ENCODE measurements at places on chromosomes 11 and 22.

- no peak overlapping the region for H3K4me3 ChIP-seq
- no peak overlapping the region for H3K27ac ChIP-seq
- peaks cover 12% of the 10 kb centered on the region for H3K36me3 ChIP-seq
- peaks cover 15% of the 10 kb centered on the region for H3K4me1 ChIP-seq
These were observed 45.6 kb downstream of the SMCO4 start for GRCh38 chr11:93497596-93497995.

- H3K27me3 ChIP-seq: peaks cover 2% of the 10 kb centered on the region
- H3K27ac ChIP-seq: no peak overlapping the region
- H3K4me1 ChIP-seq: no peaks in the 10 kb centered on the region
- no peaks in the 10 kb centered on the region for H3K36me3 ChIP-seq
- DNase-seq: no peak
- no peak overlapping the region for H3K4me3 ChIP-seq
These were observed 222.2 kb downstream of the C11orf87 start for GRCh38 chr11:109644152-109644551.

GRCh38 chr11:134742956-134743819, 331.1 kb upstream of the B3GAT1 start:
- no peak for DNase-seq
- H3K27me3 ChIP-seq: peaks cover 29% of the 10 kb centered on the region
- H3K27ac ChIP-seq: no peak overlapping the region
- no peak overlapping the region for H3K4me3 ChIP-seq
- no peaks in the 10 kb centered on the region for H3K36me3 ChIP-seq
- peaks cover 14% of the 10 kb centered on the region for H3K4me1 ChIP-seq

- peaks cover 17% of the 10 kb centered on the region for H3K4me1 ChIP-seq
- no peak overlapping the region for H3K27ac ChIP-seq
- no peak for DNase-seq
- H3K4me3 ChIP-seq: no peak overlapping the region
- peaks cover 9% of the 10 kb centered on the region for H3K36me3 ChIP-seq
These were observed 35.2 kb upstream of the CCDC89 start for GRCh38 chr11:85721191-85721590.

GRCh38 chr11:12137005-12137690, 26.8 kb downstream of the MICAL2 start:
- no peaks in the 10 kb centered on the region for H3K27me3 ChIP-seq
- no peak overlapping the region for H3K27ac ChIP-seq
- no peaks in the 10 kb centered on the region for H3K36me3 ChIP-seq
- H3K4me3 ChIP-seq: no peak overlapping the region
- peaks cover 7% of the 10 kb centered on the region for H3K4me1 ChIP-seq

DNA sequence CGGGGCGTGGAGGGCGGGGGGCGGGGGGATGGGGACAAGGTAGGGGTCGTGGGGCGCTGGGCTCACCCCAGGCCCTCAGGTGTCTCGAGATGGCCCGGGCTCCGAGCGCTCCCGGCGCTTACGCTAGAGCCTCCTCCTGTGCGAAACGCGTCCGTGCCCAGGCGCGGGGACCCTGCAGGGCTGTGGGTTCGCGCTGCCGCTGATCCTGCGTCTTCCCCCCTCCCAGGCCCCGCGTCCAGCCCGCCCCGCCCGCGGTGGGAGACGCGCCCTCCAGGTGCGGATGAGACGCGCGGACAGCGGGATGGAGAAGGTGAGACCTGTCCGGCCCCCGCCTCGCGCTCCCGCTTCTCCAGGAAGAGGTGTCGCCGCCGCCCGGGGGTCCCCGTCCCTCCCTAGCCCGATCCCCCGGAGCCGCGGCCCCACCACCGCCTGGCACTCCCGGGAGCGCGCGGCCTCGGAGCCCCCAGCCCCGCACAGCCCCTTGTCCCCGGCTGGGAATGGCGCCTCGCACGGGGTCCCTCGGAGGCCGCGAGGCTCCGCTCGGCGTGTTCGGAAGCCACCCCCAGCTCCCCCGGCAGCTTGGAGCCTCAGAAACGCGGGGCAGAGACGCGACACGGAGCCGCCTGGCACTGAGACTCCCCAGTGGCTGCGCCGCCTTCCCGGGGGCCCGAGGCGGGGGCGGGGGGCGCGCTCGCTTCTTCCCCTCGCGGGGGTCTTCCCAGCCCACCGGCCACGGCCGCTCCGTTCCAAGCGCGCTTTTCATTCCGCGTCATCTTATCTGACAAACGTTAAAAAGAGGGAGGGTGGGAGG, 27.6 kb upstream of the TOLLIP start:
- H3K27ac ChIP-seq: no peak overlapping the region
- H3K36me3 ChIP-seq: peaks cover 3% of the 10 kb centered on the region
- peaks cover 4% of the 10 kb centered on the region for H3K4me1 ChIP-seq

DNA sequence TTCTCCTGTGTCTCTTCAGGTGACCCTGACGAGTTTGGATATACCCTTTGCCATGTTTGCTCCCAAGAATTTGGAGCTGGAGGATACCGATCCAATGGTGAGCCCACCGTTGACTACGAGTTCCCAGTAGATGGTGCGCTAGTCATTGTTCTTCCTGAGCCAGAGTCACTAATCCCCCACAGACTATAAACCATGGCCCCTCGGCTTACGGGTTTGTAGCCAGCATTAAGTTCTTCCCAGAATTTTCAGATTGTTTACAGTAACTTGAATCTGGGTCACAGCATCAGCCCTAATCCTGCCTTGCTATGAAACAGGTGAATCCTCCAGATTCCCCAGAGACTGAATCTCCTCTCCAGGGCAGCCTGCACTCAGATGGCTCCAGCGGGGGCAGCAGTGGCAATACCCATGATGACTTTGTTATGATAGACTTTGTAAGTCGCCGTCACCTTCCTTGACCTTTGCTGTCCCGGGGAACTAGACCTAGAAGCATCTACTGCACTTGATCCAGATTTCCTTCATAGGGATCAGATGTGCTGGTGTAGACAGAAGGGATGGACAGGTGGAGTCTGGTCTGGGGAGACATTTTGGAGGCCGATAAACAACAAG, 31.8 kb downstream of the ARHGAP1 start:
- H3K27me3 ChIP-seq: no peaks in the 10 kb centered on the region
- DNase-seq: no peak
- peaks cover 14% of the 10 kb centered on the region for H3K4me1 ChIP-seq
- H3K36me3 ChIP-seq: peaks cover 24% of the 10 kb centered on the region
- H3K27ac ChIP-seq: no peak overlapping the region
- no peak overlapping the region for H3K4me3 ChIP-seq

DNA sequence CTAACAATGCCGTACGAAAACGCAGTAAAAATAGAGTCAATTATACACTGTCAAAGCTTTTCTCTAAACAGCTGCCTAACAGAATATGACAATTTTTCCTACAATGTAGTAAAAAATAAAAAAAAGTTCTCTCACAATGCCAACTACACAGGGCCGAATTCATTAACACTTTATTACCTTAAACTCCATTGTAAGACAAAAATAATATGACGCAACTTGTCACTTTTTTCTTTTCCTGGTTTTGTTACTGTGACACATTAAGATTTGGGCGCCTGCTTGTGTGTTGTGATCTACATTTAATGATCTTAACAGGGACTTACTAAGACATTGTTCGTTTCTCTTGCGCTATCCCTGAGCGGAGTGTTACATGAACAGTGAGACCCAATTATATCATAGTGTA, 204.1 kb downstream of the INSC start:
- H3K4me3 ChIP-seq: no peak overlapping the region
- no peak for DNase-seq
- no peaks in the 10 kb centered on the region for H3K4me1 ChIP-seq
- H3K27ac ChIP-seq: no peak overlapping the region

- DNase-seq: no peak
- peaks cover 21% of the 10 kb centered on the region for H3K27me3 ChIP-seq
- peaks cover 22% of the 10 kb centered on the region for H3K4me1 ChIP-seq
- peak overlapping the region; percentile 89 for H3K4me3 ChIP-seq
- peak overlapping the region; percentile 72 for H3K27ac ChIP-seq
- H3K36me3 ChIP-seq: no peaks in the 10 kb centered on the region
These were observed 445 bp downstream of the SYTL2 start for GRCh38 chr11:85810521-85810870.

GRCh38 chr11:9701799-9702198, 37.9 kb downstream of the SWAP70 start:
- no peak overlapping the region for H3K4me3 ChIP-seq
- peaks cover 17% of the 10 kb centered on the region for H3K4me1 ChIP-seq
- no peaks in the 10 kb centered on the region for H3K36me3 ChIP-seq

GRCh38 chr11:74543991-74544390, 48.4 kb upstream of the POLD3 start:
- DNase-seq: peak; percentile 39
- H3K36me3 ChIP-seq: no peaks in the 10 kb centered on the region
- H3K27ac ChIP-seq: no peak overlapping the region

DNA sequence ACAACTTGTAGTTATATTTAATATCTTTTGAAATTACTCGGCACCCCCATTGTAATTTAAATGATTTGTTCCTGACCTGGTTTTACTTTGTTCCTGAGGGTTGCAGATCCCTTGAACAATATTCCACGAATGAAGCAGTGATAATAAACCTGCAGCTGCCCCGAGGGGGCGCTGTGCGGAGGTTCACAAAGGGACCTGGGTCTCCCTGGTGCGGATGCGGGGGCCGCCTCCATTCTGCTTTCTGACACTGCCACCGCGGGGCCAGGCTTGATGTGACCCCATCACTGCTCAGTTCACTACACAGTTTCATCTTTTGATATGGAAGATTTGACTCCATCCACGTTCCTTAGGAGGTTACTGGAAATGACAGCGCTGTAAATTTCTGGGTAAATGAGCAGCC, 62.9 kb upstream of the PRODH start:
- peaks cover 62% of the 10 kb centered on the region for H3K27me3 ChIP-seq
- no peak for DNase-seq
- H3K27ac ChIP-seq: no peak overlapping the region
- no peak overlapping the region for H3K4me3 ChIP-seq
- H3K36me3 ChIP-seq: no peaks in the 10 kb centered on the region

- H3K4me3 ChIP-seq: no peak overlapping the region
- H3K27me3 ChIP-seq: no peaks in the 10 kb centered on the region
- DNase-seq: no peak
- H3K27ac ChIP-seq: no peak overlapping the region
- peaks cover 15% of the 10 kb centered on the region for H3K4me1 ChIP-seq
These were observed 49.8 kb downstream of the CLMP start for GRCh38 chr11:123145220-123145619.

DNA sequence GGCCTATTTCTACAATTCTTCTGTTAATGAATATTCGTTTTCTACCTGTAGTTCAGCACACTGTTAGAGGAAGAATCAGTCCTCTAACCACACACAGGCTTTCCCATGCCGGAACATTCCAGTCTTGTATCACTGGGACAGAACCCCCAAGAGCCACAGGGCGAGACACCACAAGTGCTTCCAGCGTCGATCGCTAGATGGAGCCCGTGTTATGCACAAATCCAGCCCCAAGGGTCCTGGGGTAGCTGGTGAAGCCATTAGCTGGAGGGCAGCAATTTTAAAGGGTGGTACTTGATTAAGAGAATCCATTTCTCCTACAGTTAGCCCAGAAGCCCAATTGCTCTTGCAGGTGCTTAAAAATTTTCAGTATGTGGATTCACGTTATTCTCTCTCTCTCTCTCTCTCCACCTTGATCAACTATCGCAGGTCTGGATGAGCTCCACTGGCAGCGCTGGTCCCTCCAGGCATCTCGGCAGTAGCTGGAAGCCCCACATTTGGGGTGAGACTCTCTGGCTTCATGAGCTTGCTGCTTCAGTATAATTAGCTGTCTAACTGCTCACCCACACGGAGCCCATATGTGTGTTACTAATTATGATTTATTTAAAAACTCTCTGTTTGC, 148.2 kb upstream of the SNX19 start:
- no peaks in the 10 kb centered on the region for H3K36me3 ChIP-seq
- peaks cover 16% of the 10 kb centered on the region for H3K4me1 ChIP-seq
- H3K27ac ChIP-seq: peak overlapping the region; percentile 22
- no peak for DNase-seq
- peaks cover 31% of the 10 kb centered on the region for H3K27me3 ChIP-seq
